ENCODE measurements at places on chromosomes 2 and 18.

GRCh38 chr2:131552871-131553270 is 25.2 kb downstream of the CCDC74A start:
- no peak for DNase-seq

GRCh38 chr18:21341141-21341540 is 99.1 kb downstream of the GREB1L start:
- DNase-seq = no peak

DNA sequence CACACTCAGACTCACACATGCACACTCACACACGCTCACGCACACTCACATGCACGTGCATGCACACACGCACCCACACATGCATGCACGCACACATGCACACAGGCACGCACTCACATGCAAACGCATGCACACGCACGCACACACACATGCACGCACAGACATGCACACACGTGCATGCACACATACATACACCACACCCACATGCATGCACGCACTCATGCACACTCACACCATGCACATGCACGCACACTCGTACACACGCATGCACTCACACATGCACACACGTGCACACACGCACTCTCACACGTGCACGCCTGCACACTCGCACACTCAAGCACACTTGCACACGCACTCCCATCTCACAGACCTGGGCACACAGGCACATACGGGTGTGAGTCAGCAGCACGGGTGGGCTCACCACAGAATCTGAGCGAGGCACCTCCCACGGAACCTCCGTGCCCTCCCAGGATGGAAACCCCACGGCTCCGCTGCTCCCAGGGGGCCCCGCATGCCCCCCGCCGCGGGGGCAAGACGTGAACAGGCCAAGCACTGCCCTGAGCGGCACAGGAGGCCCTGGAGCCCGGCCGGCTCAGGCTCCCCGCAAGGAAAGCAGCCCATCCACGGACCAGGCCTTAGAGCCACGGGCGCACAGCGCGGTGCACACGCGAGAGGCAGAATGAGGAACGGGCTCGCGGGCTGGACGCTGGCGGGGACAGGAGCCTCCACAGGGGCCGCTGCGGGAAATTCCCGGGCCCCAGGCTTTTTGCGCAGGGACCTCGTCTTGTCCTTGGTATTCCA is 8.4 kb upstream of the KCNG2 start:
- no peak for DNase-seq

GRCh38 chr2:215885536-215885935 is 127.8 kb downstream of the MREG start:
- DNase-seq = no peak

- peak; percentile 8 for DNase-seq
Observed at GRCh38 chr18:41714872-41715271, 240.2 kb upstream of the PIK3C3 start.

DNA sequence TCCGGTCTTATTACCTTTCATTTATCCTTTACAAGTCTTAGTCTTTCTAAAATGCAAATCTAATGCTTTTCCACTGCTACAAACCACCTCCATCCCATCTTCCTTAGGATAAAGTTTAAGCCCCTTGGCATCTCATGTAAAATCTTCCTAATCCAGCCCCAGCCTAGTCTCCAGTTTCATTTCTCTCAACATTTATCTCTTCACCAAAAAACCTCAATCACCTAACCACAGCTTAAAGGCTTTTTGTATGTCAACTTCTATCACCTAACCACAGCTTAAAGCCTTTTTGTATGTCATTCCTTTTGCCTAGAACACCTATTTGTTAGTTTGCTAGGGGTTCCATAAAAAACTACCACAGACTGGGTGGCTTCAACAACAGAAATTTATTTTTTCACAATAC is 4.2 kb downstream of the TRAK2 start:
- DNase-seq = peak; percentile 61

GRCh38 chr18:6881034-6881820 is 151.7 kb downstream of the ARHGAP28 start:
- peak; percentile 38 for DNase-seq

GRCh38 chr2:9247177-9247576 is 40.6 kb downstream of the ASAP2 start:
- DNase-seq = no peak

DNA sequence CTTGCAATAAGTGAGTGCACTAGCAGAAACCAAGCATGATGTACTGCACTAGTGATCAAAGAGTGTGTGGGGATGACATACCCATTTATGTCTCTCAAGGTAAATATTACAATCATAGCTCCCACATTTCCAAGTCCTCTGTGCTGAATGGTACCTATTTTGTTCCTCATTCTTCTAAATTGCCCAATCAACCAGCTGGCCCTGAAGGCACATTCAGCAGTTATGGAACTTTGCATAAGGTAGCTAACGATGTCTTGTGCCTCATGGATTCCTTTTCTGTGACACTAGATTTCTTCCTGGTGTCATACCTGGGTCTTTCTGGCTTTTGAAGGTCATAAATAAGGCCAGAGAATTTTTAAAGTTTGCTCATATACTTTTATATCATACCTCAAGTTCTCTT is 963.0 kb downstream of the SLC4A3 start:
- no peak for DNase-seq

- DNase-seq = no peak
Observed at GRCh38 chr2:213609570-213610170, 325.4 kb downstream of the SPAG16 start.

GRCh38 chr2:28627722-28628480 is 123.7 kb upstream of the PPP1CB start:
- DNase-seq = peak; percentile 52

GRCh38 chr18:48436907-48437306 is 27.7 kb upstream of the ZBTB7C start:
- DNase-seq = no peak

- peak; percentile 80 for DNase-seq
Observed at GRCh38 chr2:46913471-46914381, 1.9 kb downstream of the MCFD2 start.

GRCh38 chr2:149860276-149860921 is 272.8 kb upstream of the MMADHC start:
- DNase-seq = peak; percentile 94

DNA sequence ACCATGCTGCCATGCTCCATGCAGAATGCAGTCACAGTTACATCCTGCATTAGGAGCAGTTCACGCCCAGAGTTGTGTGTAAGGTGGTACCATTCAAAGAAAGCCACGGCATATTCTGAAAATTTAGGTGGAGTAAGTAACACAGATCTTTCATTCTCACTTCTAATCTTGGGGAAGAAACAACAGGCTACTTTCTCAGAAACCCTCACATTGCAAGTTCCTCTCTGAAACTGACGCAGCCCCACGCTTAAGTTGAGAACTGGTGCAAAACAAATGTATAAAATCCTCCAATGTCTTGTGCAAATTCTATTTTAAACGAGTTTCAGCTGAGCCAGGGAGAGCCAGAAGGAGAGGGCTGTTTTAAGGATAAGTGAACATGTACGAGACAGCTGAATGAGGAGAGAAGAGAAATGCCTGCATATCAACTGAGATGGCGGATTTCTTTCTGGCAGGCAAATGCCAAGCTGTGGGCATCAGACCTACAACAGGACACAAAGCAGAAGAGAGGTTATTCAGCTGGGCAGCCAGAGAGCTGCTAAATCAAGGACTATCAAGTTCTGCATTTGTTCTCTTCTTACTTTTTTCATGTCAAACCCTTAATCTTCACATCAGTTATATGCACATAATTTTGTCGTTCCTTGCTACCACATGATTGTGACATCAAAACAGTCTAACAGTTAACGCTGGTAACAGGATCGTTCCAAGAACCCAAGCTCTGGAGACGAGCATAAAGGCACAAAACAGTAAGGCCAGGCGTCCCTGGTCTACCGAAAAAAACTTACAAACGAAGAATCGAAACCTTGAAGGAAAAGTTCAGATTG is 6.4 kb downstream of the ARL4C start:
- DNase-seq = no peak

DNA sequence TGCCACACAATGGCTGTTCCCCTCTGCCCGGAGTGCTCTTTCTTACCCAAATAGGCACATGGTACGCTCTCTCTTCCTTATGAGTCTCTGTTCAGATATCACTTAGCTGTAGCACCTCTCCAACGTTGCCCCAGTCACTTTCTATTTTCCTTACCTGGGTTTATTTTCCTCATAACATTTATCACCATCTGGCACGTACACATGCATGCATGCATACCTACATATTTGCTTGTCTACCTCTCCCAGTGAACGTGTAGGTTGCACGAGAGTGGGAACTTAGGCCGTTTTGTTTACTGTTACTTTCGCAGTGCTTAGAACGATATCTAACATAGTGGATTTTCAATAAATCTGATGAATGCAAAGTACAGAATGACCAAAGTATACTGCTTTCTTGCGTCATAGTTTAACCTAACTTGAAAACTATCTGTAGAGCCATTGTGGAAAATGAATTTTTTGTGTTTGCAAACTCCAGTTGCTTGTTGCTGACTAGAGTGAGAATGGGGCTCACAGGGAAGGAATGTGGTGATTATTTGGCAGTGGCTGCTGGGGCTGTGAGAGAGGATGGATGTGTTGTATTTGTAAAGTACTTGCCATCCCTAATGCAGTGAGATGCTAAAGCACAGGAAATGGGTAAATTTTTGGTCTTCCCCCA is 47.1 kb downstream of the ACSL3 start:
- peak; percentile 31 for DNase-seq

DNA sequence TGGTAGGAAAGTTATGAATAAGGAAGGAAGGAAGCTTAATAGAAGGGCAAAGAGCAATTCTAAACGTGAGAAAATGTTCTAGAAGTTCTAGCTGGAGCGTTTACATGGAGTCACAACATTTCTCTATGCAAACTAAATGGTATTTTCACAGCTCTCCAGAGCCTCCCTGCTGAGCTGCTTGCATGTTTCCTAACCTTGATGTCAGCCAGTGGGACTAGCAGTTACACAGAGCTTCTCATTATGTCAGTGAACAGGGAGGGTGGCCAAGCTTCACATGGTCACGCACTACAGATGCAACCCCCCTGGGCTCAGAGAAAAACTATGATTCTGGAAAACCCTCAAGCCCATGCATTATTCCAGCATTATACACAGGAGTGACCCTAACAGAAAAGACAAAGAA is 153.4 kb upstream of the CCDC150 start:
- DNase-seq = no peak

DNA sequence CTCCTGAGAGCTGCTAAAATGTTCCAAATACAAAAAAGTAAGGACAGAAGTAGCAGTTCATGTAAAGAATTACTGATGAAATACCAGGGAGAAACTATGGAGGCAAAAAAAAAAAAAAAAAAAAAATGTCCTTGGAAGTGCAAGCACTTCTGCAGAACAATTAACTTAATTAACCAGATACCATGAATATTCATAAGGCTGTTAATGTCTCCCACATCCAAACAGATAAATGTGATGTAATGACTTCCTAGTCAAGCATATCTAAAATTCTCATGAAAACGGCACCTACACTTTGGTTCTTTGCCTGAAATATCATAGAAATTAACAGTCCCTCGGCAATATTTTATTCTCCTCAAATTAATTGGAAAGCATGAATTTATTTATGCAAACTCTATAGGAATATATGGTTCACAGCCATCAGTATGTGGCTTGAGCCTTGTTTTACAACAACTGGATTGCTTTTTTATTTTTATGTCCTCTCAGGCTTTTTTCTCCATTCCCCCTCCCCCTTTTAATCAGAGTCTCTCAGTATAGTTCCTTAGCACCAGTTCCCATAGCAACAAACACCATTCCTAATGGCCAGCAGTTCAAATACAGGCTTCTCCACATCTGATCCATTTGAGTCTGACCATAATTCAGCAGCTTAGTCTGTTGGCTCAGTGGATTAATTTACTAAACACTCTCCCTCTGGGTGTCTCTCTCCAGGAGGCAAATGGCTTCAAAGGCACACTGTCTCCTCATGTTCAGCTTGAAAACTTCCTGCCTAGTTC is 97.1 kb downstream of the ITGA4 start:
- no peak for DNase-seq

- no peak for DNase-seq
Observed at GRCh38 chr2:151189125-151189524, 72.5 kb downstream of the RBM43 start.

DNA sequence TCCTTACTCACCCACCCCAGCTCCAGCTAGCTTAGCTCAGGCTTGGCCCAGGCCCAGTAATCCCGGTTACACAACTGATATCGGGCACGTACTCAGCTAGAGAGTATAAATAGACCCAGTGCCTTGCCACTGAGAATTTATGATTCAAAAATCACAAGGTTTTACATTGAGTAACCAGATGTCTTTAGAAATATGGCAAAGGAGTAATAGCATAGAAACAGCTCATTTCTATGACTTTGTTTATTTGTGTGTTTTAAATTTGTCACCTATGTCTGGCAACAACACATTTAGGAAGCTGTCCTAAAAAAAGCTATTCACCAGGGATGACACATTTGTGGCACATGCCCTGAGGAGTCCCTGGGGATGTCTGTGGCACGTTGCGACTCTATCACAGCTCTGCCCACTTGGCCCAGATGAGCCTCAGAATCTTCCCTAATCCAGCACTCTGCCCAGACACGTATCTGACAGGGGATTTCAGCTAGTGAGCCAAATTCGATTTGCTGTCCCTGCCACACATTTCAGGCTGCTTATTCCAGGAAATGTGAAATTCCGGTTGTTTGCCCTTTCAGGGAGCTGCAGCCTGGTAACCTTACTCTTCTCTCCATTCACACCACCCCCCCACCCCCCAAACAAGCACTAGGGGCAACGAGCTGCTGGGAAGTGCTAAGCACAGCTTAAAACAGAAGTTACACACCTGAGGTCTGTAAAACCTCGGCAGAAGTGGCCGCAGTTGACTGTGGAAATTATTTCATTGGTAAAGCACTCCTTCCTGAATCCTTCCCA is 85.4 kb upstream of the ZCCHC2 start:
- peak; percentile 85 for DNase-seq

DNA sequence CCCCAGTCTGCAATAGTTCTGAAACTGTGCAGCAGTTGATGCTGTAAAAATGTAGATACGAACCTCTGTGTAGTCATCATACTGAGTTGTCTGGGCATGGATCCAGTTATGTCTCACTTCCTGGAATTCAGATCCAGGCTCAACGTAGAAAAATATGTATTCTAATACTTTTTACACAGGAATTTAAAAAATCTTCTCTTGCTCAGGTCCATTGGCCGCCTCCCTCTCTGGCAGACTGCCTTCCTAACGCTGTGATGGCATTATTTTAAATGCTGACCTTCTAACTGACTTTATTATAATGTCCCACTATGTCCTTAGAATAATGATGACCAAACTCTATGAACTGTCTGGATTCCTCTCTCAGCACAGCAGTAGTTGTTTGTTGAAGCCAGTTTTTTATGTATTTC is 119.6 kb downstream of the FEZ2 start:
- DNase-seq = peak; percentile 77

- no peak for DNase-seq
Observed at GRCh38 chr18:69585696-69586095, 185.0 kb downstream of the DOK6 start.

DNA sequence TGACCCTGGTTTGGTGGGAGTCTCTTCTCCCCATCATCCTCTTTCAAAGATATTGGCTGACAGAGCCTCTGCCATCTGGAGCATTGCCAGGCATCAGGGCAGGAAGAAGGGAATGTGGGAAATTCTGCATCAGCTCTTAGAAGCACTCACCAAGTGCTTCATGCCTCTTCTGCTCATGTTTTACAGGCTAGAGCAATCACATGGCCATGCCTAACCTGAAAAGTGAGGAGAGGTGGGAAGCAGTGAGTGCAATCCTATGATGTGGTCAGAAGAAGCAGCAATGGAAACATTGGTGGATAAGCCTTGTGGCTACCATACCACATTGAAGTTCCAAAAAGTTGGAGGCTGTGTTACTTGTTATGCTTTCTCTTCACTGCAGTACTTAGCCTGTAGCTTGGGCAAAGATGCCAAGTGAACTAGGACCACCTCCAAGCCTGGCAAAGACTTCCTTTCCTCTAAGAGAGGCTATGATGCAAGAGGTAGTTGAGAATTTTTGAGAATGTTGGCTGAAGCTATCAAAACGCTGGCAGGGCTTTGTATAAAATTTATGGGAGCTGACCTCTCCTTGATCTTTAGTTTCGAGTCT is 64.1 kb downstream of the BCL2L11 start:
- DNase-seq = no peak
